ENCODE measurements at places on chromosomes 5 and 9. TPM values are rescaled to one million over a fixed set of nuclear protein-coding genes. Genes with fewer than 3 reads are reported as not detected.

DNA sequence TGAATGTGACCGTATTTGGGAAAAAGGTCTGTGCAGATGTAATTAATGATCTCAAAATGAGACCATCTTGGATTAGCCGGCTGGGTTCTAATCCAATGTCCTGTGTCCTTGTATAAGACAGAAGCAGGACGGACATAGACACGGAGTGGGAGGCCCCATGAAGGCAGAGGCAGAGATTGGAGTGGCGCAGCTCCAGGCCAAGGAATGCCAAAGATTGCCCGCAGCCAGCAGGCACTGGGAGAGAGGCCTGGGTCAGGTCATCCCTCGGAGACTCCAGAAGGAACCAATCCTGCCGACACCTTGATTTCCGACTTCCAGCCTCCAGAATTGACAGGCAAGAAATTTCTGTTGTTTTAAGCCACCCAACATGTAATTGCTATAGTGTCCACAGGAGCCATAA, 13.0 kb upstream of the GFI1B start:
- no peak for DNase-seq

The IL5 gene
- not detected for polyA plus RNA-seq

The TJP2 gene
- 7.9 TPM for polyA plus RNA-seq

The GDA gene
- polyA plus RNA-seq = 0.09 TPM

The CCDC192 gene
- not detected for polyA plus RNA-seq

The FGF1 gene
- 0.69 TPM for polyA plus RNA-seq

DNA sequence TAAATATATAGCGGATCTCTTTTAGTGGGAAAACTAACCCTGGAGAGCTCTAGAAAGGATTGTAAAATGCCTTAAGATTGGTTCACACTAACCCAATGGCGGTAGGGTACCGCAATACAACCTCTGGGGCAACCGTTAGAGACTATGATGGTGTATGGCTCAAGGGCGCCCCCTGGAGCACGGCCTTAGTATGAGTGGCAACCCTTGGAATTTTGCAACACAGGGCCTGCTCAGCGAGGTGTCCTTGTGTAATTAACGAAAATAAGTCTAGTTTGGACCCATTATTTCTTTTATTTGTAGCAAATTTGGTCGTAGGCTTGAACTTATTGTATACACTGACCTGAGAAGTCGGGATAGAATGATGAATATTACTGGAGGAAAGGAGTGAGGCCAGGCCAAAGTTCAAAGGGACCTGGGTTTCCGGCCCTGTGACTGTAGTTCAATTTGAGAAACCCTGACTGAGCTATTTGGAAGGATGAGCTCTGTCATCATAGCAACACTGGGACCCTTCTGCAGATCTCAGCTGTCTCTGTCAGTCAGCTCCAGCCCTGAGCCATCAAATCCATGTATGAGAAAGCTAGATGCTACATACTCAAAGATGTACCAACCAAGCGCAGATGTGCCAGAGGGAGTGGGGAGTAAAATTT, 54.8 kb downstream of the CAMK4 start:
- peak; percentile 18 for DNase-seq

The LVRN gene
- 0.79 TPM for polyA plus RNA-seq

GRCh38 chr5:124643336-124643735, 103.1 kb downstream of the ZNF608 start:
- DNase-seq = no peak

DNA sequence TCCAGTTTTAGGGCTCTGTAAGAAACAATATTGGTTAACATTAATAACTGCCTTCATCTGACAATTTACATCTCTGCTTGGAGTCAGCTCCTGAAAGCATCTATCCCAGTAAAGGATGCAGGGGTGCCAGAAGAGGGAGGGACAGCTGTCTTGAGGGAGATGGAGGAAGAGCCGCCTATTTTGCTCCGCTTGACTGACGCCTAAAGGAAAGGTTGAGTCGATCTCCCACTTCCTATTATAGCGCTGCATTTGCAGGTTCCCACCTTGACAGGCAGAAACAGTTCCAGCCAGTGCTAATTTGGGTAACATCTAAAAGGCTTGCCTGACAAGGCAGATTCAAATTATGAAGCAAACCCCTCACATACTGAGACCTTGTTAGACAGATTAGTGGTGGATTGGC, 374.6 kb downstream of the SPATA31D1 start:
- DNase-seq = no peak

- no peak for DNase-seq
Observed at GRCh38 chr9:130034570-130034969, 8.4 kb downstream of the FNBP1 start.

The FGD3 gene
- polyA plus RNA-seq = 0.68 TPM

The FOXD4L5 gene
- 0.05 TPM for polyA plus RNA-seq

- no peak for DNase-seq
Observed at GRCh38 chr9:77215874-77216273, 38.5 kb downstream of the VPS13A start.

The PCDHA7 gene
- polyA plus RNA-seq = 0.07 TPM

The FOXD4 gene
- 0.66 TPM for polyA plus RNA-seq

The TMEM232 gene
- 0.58 TPM for polyA plus RNA-seq

GRCh38 chr9:33737811-33738606, 57.4 kb upstream of the PRSS3 start:
- DNase-seq = no peak

DNA sequence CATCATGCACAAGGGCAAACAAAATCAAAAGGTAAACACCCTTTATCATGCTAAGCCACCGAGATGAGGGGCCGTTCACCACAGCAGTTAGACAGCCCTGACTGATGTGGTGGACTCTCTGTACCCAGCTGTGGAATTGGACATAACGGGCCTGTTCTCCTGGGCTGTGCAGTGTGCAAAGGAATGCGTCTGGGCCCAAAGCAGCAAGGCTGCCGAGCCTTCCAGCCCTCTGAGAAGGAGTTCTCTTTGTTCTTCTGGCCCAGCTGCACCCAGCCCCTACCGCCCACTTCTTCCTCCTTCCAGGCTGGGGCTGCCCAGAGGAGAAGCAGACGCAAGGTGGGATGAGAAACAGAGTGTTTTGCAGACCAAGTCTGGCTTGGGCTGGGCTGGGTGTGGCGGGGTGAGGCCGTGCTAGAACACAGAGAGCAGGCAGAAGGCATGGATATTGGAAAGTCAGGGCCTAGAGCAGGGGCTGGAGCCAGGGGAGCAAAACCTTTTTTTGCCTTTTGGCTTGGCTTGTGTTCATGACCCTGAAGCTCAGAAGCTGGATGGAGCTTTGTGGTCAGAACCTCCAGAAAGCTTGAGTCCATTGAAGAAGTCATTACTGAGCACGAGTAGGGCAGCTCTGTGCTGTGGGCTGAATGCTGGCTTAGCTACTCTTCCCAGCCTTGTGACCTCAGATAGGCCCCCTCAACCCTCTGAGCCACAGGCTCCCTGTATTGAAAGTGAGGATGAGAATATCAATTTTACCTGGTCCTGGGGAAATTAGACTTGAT, 49.8 kb upstream of the SH3PXD2B start:
- DNase-seq = peak; percentile 85

The ZFP2 gene
- 0.48 TPM for polyA plus RNA-seq

The DMRT3 gene
- polyA plus RNA-seq = 0.03 TPM

- peak; percentile 56 for DNase-seq
Observed at GRCh38 chr5:95731571-95732554, 727 bp downstream of the RHOBTB3 start.

The FAM13B gene
- 5.3 TPM for polyA plus RNA-seq

The TMOD1 gene
- 131 TPM for polyA plus RNA-seq

GRCh38 chr9:122642226-122642625, 15.2 kb downstream of the OR1B1 start:
- DNase-seq = no peak

The CDX1 gene
- polyA plus RNA-seq = 0.08 TPM

GRCh38 chr5:1105350-1106265, 6.3 kb downstream of the SLC12A7 start:
- no peak for DNase-seq

GRCh38 chr5:149310947-149311658, 34.2 kb upstream of the GRPEL2 start:
- DNase-seq = peak; percentile 59

DNA sequence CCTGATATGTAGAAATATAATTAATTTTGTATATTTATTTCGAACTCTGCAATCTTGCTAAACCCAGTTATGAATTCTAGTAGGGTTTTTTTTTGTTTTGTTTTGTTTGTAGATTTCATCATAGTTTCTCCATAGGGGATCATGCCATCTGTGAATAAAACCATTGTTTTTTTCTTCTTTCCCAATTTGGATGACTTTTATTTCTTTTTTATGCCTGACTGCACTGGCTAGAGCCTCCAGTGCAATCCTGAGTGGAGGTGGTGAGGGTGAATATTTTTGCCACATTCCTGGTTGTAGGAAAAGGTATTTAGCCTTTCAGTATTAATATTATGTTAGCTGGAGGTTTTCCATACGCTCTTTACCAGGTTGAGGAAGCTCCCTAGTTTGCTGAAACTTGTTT, 70.0 kb upstream of the GFPT2 start:
- no peak for DNase-seq

DNA sequence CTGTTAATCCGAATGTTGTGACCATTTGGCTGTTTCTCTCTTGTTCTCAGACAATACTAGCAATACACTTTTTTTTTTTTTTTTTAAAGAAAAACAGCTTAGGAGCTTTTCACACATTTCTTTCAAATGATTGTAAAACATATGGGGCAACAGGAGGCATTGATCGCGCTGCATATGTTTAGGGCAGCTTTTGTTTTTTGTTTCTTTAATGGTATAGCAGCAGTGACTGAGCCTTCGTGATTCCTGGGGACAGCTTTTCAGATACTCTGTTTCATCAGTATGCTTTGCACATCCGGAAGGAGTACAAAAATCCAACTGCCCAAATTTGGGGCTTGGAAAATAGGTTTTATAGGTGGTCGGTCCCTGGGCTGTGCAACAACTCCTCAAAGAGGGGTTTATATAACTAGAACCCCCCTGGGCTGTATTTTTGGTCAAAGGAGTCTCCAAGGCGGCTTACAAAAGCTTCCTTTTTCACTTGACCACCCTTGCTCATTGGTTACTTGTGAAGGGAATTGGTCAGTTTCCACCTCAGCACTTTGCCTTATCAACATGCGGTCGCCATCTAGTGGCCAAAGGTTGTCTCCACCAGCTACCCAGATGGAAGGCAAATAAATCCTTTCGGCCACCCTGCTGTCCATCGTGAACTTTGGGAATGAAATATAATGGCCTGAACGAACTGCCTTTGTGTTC, 91.8 kb downstream of the PDE6A start:
- DNase-seq = peak; percentile 86

The MCIDAS gene
- polyA plus RNA-seq = not detected

DNA sequence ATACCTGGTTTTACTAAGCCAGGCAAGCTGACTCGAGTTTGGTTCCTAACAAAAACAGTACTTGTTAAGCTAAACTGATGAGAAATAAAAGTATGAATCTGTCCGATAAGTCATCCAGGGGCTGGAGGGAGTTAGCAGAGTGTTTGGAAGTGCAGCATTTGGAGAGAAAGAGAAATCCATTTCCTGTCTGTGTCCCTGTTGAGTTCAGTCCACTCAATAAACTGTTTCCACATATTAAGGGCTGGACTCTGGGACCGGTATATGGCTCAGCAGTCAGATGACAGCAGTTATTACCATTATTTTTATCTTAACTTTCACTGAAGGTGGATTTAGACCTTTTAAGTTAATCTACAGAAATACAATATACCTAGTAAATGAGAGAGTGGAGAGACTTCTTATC, 130.6 kb upstream of the ADRA1B start:
- no peak for DNase-seq

DNA sequence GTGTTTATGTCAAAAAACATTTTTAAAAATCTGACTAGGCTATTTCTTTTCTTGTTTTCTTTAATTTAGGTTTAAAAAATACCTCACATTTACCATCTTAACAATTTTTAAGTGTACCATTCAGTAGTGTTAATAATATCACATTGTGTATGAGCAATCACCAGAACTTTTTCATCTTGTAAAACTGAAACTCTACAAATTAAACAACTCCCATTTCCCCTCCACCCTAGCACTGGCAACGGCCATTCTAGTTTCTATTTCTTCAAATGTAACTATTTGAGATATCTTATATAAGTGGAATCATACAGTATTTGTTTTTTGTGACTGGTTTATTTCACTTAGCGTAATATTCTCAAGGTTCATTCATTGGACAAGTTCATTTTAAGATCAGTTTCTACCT, 27.7 kb downstream of the PLCXD3 start:
- DNase-seq = no peak

GRCh38 chr9:104345061-104345460, 159.0 kb upstream of the OR13F1 start:
- no peak for DNase-seq

DNA sequence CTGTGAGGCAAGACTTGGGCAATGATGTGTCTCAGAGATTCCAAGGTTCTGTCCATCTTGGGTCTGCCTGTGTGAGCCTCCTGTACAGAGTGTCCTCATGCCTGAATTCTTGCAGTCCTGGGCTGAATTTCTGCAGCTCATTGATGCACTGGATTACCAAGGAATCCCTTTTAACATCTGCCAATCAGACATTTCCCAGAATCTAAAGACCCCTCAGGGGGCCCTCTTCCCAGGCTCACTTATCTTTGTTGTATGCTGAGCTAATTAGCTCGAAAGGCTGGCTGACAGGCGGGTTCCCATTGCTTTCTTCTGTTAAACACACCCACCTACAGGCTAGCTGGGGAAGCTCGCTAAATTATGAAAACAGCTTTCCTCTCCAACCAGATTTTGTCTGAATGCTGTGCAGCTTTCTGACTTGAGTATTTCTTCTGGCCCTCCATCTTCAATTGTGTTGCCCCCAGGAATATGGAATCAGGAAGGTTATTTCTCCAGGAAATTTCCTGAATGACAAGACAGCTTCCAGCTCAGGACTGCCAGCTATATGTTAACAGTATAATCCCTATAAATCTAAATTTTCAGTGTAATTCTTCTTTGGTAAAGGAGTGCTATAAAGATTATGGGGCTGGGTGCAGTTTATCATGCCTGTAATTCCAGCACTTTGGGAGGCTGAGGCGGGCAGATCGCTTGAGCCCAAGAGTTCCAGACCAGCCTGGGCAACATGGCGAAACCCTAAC, at the start of gene LIX1:
LIX1 (minus strand) TSS at position 91 of the 734 bp plus-strand sequence; CDS start at position 56, 35 bp downstream.
- DNase-seq = no peak

The IRX1 gene
- not detected for polyA plus RNA-seq

GRCh38 chr5:68374796-68375518, 159.4 kb downstream of the PIK3R1 start:
- no peak for DNase-seq

DNA sequence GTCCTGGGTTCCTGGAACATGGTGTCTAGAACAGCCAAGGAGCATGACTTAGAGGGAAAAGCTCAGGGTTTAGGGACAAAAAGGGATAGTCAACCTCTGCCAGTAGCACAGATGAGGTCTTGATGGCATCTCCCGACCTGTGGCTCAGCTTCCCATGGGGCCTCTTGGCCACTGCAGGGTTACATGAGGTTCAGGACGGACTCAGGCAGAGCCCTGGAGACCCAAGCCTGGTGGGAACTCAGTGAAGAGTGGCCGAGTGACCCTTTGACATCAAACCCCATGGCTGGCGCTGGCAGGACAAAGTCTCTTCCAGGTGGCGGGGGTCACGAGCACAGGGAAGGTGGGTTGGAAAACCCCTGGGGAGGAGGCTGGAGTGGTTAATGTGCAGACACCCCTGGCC, 57.8 kb downstream of the MTRR start:
- DNase-seq = no peak

DNA sequence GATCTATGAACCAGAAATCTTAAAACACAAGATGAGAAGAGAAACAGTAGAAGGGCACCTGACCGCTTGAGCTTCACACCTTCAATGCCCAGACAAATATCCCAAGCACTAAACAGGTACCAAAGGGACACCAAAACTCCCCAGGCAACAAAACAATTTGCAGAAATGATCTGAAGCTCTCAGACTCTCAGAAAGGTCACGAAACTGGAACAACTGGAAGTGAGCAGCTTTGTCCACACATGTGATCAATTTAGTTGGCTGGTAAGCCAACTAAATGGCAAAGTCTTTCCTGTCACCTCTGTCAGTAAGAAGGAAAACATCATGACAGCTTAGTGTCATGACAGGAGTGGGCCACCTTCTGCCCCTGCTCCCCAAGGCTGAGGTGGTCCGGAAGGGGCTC, 4.1 kb downstream of the IPPK start:
- DNase-seq = no peak
